Right atrium auricular region (tissue), 2 donors: ENCODE measurements at places on chromosomes 11 and 22.

DNA sequence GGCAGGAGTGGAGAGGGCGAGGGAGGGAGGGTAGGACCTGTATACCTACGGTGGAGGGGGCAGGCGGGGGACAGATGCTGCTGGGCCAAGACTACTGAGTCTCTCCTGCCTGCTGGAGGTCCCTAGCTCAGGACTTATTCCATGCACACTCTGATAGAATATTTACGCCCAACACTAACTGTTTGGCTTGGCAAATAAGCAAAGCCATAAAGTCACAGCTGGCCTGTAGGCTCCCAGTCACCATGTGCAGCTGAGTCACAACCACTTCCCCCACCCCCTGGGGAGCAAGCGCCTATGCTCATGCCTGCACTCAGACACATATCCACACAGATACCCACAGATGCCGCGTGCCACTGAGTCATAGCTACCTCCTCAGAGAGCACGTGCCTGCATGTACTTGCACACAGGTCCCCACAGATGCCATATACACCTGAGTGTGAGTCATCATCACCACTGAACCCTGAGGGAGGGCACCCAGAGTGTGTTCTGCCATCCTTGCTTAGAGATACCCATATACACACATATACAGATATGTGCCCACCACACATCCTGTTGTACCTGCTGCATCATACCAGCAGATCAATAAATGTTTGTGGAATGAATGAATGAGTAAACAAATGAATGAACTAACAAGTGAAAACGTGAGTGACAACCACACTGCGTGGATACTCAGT, 95.8 kb downstream of the SWAP70 start:
- H3K27ac ChIP-seq = peak overlapping the region; percentile 98
- no peaks in the 10 kb centered on the region for H3K36me3 ChIP-seq
- no peaks in the 10 kb centered on the region for H3K4me1 ChIP-seq
- peak; percentile 97 for DNase-seq

DNA sequence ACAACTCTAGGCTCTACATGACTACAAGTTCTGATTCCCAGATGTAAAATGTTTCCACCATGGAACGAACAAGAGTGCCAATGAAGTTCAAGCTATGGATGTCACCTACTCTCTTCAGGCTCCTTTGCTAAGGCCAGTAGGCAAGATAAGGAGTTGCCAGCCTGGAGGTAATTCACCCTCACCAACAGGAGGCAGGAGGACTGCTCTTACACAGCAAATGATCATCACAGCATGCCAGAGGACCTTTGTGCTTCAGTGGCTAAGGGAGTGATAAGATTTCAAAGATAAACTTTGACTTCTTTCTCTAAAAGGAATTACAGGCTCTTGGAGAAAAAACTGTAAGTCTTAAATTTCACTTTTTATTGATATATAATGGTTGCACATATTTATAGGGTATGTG, 54.1 kb upstream of the SLC36A4 start:
- H3K27ac ChIP-seq = no peak overlapping the region
- H3K4me3 ChIP-seq = no peak overlapping the region
- no peaks in the 10 kb centered on the region for H3K4me1 ChIP-seq
- H3K27me3 ChIP-seq = no peaks in the 10 kb centered on the region

- no peak overlapping the region for H3K4me3 ChIP-seq
- no peaks in the 10 kb centered on the region for H3K4me1 ChIP-seq
- DNase-seq = no peak
- no peak overlapping the region for H3K27ac ChIP-seq
- H3K27me3 ChIP-seq = no peaks in the 10 kb centered on the region
- H3K36me3 ChIP-seq = no peaks in the 10 kb centered on the region
These were observed 121.8 kb upstream of the C11orf87 start for GRCh38 chr11:109300211-109300610.

GRCh38 chr11:80925321-80925720, 1484.5 kb upstream of the TENM4 start:
- H3K27ac ChIP-seq = peak overlapping the region; percentile 32
- H3K4me1 ChIP-seq = no peaks in the 10 kb centered on the region
- DNase-seq = no peak
- no peaks in the 10 kb centered on the region for H3K36me3 ChIP-seq
- no peaks in the 10 kb centered on the region for H3K27me3 ChIP-seq

GRCh38 chr11:110785398-110785797, 73.2 kb upstream of the ARHGAP20 start:
- no peaks in the 10 kb centered on the region for H3K4me1 ChIP-seq
- H3K27ac ChIP-seq = no peak overlapping the region
- no peaks in the 10 kb centered on the region for H3K36me3 ChIP-seq
- no peaks in the 10 kb centered on the region for H3K27me3 ChIP-seq
- DNase-seq = no peak

- no peak overlapping the region for H3K4me3 ChIP-seq
- peaks cover 4% of the 10 kb centered on the region for H3K36me3 ChIP-seq
- no peaks in the 10 kb centered on the region for H3K27me3 ChIP-seq
These were observed 25.0 kb upstream of the MYRF start for GRCh38 chr11:61727401-61727811.

GRCh38 chr11:121657146-121657545, 204.4 kb upstream of the SORL1-AS1 start:
- no peak overlapping the region for H3K4me3 ChIP-seq
- H3K36me3 ChIP-seq = no peaks in the 10 kb centered on the region
- H3K27ac ChIP-seq = peak overlapping the region; percentile 93
- H3K4me1 ChIP-seq = peaks cover 16% of the 10 kb centered on the region
- DNase-seq = no peak

GRCh38 chr11:124310721-124311120, 3.0 kb downstream of the OR8D1 start:
- no peaks in the 10 kb centered on the region for H3K36me3 ChIP-seq
- H3K4me1 ChIP-seq = no peaks in the 10 kb centered on the region
- DNase-seq = no peak
- H3K27ac ChIP-seq = no peak overlapping the region

GRCh38 chr22:23565305-23565914, 14.7 kb downstream of the IGLL1 start:
- DNase-seq = no peak
- H3K27ac ChIP-seq = no peak overlapping the region
- no peaks in the 10 kb centered on the region for H3K27me3 ChIP-seq
- peak overlapping the region; percentile 34 for H3K4me3 ChIP-seq
- no peaks in the 10 kb centered on the region for H3K4me1 ChIP-seq

GRCh38 chr11:9616042-9616675, 42.7 kb downstream of the WEE1 start:
- no peak for DNase-seq
- H3K36me3 ChIP-seq = no peaks in the 10 kb centered on the region
- no peak overlapping the region for H3K4me3 ChIP-seq
- no peaks in the 10 kb centered on the region for H3K4me1 ChIP-seq
- no peaks in the 10 kb centered on the region for H3K27me3 ChIP-seq

- peak overlapping the region; percentile 80 for H3K4me3 ChIP-seq
- H3K27ac ChIP-seq = peak overlapping the region; percentile 98
- peak; percentile 87 for DNase-seq
- no peaks in the 10 kb centered on the region for H3K4me1 ChIP-seq
These were observed 130.5 kb upstream of the C11orf58 start for GRCh38 chr11:16607675-16608644.

- H3K27ac ChIP-seq = no peak overlapping the region
- H3K4me3 ChIP-seq = no peak overlapping the region
- no peaks in the 10 kb centered on the region for H3K27me3 ChIP-seq
- no peak for DNase-seq
These were observed 41.8 kb downstream of the CCDC81 start for GRCh38 chr11:86416494-86416893.

DNA sequence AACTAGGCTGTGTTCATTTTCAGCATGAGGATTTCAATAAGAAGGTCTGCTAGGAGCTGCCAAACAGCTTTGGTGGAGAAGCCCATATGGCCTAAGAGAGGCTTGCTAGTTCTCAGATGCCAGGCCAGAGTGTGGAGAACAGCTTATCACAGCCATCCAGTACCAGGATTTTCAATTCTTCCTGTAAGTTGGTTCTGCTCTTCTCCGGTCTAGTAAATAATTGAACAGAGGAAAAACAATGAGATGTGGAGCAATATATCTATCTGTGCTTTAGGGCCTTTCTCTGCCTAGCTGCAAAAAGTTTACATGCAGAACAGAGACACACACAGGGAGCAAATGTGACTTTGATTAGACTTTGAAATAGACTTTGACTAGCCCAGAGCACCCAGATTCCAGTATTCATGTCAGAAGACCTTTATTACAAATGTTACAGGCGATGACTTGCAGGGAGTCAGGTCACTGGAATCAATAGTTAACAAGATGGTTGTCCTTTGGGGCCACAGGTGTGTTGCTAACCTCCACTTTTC, 19.8 kb upstream of the PPP2R1B start:
- no peak for DNase-seq
- H3K4me3 ChIP-seq = no peak overlapping the region
- H3K27ac ChIP-seq = peak overlapping the region; percentile 93
- H3K27me3 ChIP-seq = no peaks in the 10 kb centered on the region

- H3K27me3 ChIP-seq = no peaks in the 10 kb centered on the region
- no peaks in the 10 kb centered on the region for H3K4me1 ChIP-seq
- H3K36me3 ChIP-seq = peaks cover under 1% of the 10 kb centered on the region
- no peak for DNase-seq
These were observed 31.4 kb downstream of the MTMR2 start for GRCh38 chr11:95892492-95892891.

DNA sequence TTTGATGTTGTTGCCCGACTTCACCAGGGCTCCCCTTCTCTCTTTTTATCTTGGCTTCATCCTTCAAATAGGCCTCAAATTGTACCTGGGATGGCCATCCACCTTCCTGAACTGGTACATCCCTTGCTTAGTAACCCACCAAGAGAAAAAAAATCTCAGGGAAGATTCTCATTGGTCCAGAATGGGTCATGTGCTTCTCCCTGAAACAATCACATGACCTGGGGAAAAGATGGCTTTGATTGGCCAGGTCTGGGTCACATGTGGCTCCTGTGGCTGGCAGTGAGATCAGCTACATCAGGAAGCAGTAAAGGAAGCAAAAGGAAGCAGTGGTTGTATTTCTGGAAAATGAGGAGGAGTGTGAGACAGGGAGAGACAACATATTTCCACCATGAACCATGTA, 540.2 kb downstream of the MIAT start:
- no peaks in the 10 kb centered on the region for H3K27me3 ChIP-seq
- no peak for DNase-seq
- H3K27ac ChIP-seq = no peak overlapping the region

- no peak overlapping the region for H3K27ac ChIP-seq
- peaks cover 23% of the 10 kb centered on the region for H3K4me1 ChIP-seq
- no peaks in the 10 kb centered on the region for H3K36me3 ChIP-seq
- no peak overlapping the region for H3K4me3 ChIP-seq
These were observed 3.1 kb upstream of the PGGHG start for GRCh38 chr11:285894-286220.

DNA sequence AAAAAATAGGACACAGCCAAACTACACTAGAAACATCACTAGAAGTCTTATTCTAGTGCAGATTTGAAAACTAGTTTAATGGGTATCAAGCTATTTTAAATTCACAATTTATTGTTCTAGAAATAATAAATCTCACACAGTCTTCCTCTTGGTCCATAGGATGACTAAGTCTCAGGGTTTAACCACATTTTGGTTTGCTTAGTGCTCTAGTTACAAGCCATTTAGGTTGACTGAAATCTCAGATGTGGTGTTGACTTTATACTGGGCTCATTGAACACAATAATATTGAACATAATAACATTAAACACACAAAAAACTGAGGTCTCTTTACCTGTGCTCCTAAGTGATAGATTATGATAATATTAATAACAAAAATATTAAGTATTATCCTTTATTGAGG, 760.3 kb upstream of the CCDC179 start:
- H3K27me3 ChIP-seq = no peaks in the 10 kb centered on the region
- no peak for DNase-seq
- H3K4me1 ChIP-seq = no peaks in the 10 kb centered on the region
- H3K27ac ChIP-seq = no peak overlapping the region

- no peak overlapping the region for H3K27ac ChIP-seq
- no peak overlapping the region for H3K4me3 ChIP-seq
- no peaks in the 10 kb centered on the region for H3K27me3 ChIP-seq
- no peaks in the 10 kb centered on the region for H3K36me3 ChIP-seq
These were observed 435.7 kb upstream of the CADM1 start for GRCh38 chr11:115939731-115940421.

DNA sequence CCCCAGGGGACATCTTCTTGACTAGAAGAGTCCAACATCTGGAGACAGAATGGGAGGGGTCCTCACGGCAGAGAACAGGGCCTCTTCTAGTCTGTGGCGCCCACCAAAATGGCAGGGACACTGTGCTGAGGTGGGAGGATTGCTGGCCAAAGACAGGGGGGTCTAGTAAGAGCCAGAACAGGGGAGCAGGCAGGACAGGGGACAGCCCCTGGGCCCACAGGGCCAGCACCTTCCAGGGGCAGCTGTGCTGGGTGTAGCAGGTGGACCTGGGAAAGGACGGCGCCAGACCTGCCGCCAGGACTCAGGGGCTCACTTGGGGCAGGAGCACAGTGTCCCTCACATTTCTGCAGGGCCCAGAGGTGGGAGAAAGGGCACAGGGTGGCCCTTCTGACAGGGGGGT, 858 bp upstream of the APOBEC3A start:
- H3K4me1 ChIP-seq = no peaks in the 10 kb centered on the region
- H3K27ac ChIP-seq = no peak overlapping the region
- H3K27me3 ChIP-seq = no peaks in the 10 kb centered on the region
- no peak overlapping the region for H3K4me3 ChIP-seq

DNA sequence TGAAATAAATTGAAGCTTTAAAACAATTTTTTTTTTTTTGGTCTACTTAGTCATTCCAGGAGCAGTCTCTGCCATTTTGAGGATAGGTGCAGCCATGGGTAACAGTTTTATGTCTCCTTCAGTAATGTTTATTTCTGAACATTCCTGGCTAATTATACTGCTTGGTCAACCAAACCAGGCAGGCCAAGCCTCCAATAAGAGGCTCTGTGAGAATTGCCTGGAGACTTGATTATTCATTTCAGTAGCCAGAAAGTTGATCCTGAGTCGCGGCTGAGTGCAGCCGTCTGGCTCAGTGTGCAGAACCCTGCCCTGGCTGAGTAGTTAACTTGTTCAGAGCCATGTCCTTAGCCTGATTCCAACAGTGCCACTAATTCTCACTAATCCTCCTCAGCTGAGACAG, 364.0 kb upstream of the FAT3 start:
- H3K36me3 ChIP-seq = no peaks in the 10 kb centered on the region
- no peaks in the 10 kb centered on the region for H3K4me1 ChIP-seq
- DNase-seq = no peak
- H3K27me3 ChIP-seq = no peaks in the 10 kb centered on the region
- H3K27ac ChIP-seq = no peak overlapping the region
